MM.1S (cell line): ENCODE measurements at places on chromosomes 5 and 9.

DNA sequence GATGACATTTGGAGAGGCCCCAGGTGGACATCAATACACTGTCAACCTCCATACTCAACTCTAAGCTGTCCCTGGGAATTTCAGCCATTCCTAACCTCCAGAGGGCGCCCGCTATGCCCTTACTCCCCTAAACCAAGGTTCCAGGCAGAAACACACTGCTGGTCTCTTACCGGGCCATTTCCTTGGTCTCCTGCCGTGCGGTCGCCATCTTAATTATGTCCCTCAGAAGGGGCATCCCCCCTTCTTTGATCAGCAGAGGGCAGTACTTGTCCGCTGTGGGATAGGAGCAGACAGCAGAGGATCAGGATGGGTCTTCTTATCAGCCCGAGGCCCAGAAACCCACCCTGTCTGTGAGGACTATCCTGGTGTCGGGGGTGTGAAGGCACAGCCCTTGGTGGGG lies 9.3 kb upstream of the ZDHHC12 start:
- DNase-seq = no peak

GRCh38 chr9:135948968-135949367 lies 12.2 kb downstream of the UBAC1 start:
- DNase-seq = no peak

- no peak for DNase-seq
Observed at GRCh38 chr5:172821340-172821985, 12.6 kb upstream of the ERGIC1 start.

DNA sequence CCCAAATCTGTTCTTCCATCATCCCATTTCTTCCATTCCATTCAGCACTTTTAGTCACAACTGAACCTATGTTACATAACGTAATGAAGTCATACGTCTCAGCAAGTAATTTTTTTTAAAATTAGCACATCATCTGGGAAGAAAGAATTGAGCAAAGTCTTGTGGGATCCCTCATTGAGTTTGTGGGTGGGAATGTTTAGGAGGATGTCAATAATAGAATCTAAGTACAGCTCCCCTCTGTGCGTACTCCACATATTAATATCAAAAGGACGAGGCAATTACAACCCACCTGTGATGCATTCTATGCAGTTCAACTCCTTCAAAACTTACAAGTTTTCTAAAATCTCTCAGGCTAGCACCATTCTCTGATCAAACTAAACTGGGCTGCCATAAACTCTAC lies 526.3 kb downstream of the AGTPBP1 start:
- no peak for DNase-seq

- no peak for DNase-seq
Observed at GRCh38 chr5:77743181-77743580, 33.0 kb downstream of the TBCA start.

- no peak for DNase-seq
Observed at GRCh38 chr9:127554966-127555839, 56.9 kb upstream of the STXBP1 start.

DNA sequence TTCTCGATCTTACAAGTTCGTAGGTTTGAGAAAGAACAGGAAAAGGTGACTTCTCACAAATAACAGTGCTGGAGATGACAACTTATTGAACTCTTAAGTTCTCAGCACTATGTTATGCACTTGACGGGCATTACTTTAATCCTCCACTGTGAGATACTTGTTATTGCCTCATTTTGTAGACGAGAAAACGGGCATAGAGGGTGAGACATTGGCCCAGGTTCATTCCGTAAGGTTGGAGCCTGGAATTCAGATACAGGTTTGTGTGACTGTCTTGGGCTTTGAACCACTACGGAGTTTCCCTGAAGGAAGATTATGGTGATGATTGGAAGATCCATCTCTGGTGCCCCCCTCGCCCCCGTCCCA lies 657 bp downstream of the MAT2B start:
- DNase-seq = peak; percentile 6
